Esophagus muscularis mucosa (tissue), 4 donors: ENCODE measurements at places on chromosomes 7 and 10. TPM values are rescaled to one million over a fixed set of nuclear protein-coding genes. Genes with fewer than 3 reads are reported as not detected.

The RASSF4 gene
- total RNA-seq = 27.6 TPM

The CUL2 gene
- total RNA-seq = 22.6 TPM

The DNAJC12 gene
- total RNA-seq = 6.0 TPM

- peak overlapping the region; percentile 91 for H3K27ac ChIP-seq
- peaks cover 50% of the 10 kb centered on the region for H3K4me1 ChIP-seq
- no peak for DNase-seq
- H3K36me3 ChIP-seq = no peaks in the 10 kb centered on the region
These were observed 66.1 kb upstream of the AQP1 start for GRCh38 chr7:30845426-30846135.

DNA sequence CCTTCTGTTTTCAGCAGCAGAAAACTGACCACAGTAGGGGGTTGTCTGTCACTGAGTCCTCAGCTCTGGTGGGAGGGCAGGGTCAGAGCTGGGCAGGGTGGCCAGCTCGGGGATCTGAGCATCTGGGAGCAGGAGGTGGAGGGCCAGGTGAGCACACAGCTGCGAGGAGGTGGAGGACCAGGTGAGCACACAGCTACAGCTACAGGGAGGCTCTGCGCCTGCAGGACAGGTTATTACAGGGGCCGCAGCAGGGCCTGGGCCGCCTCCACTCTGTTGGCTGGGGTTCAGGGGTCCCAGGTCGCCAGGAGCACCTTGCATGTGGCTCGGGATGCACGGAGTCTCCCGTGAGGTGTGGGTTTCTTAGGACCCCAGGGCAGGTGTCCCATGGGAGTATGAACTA is 52.4 kb upstream of the PRKAR1B start:
- peaks cover 21% of the 10 kb centered on the region for H3K4me1 ChIP-seq
- no peak overlapping the region for H3K4me3 ChIP-seq
- DNase-seq = no peak

- peak overlapping the region; percentile 37 for H3K4me3 ChIP-seq
- H3K27me3 ChIP-seq = no peaks in the 10 kb centered on the region
- peaks cover 10% of the 10 kb centered on the region for H3K36me3 ChIP-seq
- no peak for DNase-seq
These were observed 82.0 kb upstream of the GTF2IRD1 start for GRCh38 chr7:74371381-74372341.

DNA sequence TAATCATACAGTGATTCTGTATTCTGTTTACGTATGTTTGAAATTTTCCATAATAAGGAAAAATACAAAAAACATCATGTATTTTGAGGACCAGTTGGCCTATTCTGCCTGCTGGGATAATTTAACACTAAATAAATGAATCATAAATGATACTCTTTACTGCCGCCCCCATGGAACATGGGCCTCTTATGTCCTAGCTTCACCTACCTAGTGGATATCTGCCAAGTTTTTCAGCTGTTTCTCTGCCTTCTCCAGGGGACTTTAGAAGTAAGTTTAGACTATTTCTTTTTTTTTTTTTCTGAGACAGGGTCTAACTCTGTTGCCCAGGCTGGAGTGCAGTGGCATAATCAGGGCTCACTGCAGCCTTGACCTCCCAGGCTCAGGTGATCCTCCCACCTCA is 10.4 kb downstream of the NFE2L3 start:
- H3K27me3 ChIP-seq = no peaks in the 10 kb centered on the region
- no peak overlapping the region for H3K27ac ChIP-seq
- H3K4me1 ChIP-seq = no peaks in the 10 kb centered on the region
- no peak for DNase-seq
- no peak overlapping the region for H3K4me3 ChIP-seq

DNA sequence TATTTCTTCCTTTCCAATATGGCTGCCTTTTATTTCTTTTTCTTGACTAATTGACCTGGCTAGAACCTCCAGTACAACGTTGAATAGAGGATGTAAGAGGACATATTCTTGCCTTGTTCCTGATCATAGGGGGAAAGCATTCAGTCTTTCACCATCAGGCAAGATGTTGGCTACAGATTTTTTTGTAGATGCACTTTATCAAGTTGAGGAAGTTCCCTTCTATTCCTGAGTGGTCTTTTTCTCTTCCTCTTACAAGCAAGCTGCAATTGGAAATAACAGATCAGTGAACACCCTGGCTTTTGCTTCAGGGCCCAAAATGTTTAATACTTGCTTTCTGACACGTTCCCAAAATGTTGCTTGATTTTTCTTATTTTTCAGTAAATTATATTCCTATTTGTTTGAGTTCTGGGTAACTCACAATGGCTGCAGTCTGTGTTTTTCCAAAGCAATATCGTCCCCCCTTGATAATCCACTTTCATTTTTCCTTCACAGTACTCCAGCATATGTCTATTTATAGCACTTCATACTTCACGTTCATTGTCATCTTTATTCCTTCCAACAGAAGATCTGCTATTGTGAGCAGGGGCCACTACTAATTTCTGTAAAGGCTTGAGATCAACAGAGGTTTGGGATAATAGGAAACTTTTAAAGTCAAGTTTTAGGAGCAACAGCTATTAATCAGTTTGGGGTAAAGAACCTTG is 11.7 kb downstream of the CPEB3 start:
- no peak for DNase-seq
- no peaks in the 10 kb centered on the region for H3K36me3 ChIP-seq
- H3K27me3 ChIP-seq = no peaks in the 10 kb centered on the region
- H3K4me1 ChIP-seq = peaks cover 33% of the 10 kb centered on the region
- H3K4me3 ChIP-seq = peak overlapping the region; percentile 39

GRCh38 chr10:116287906-116288501 is 15.0 kb upstream of the GFRA1 start:
- no peak overlapping the region for H3K27ac ChIP-seq
- H3K27me3 ChIP-seq = no peaks in the 10 kb centered on the region
- H3K4me1 ChIP-seq = no peaks in the 10 kb centered on the region
- no peak overlapping the region for H3K4me3 ChIP-seq

- no peaks in the 10 kb centered on the region for H3K4me1 ChIP-seq
- DNase-seq = no peak
- H3K27ac ChIP-seq = no peak overlapping the region
- H3K27me3 ChIP-seq = no peaks in the 10 kb centered on the region
These were observed 174.7 kb downstream of the HERPUD2 start for GRCh38 chr7:35519971-35520809.
